ENCODE measurements at places on chromosomes 3 and 15.
A peak's percentile ranks its signal among the peaks of the same experiment; 100 is the strongest.

- peak; percentile 87 for DNase-seq
These were observed 95.2 kb downstream of the CHSY1 start for GRCh38 chr15:101156509-101157159.

DNA sequence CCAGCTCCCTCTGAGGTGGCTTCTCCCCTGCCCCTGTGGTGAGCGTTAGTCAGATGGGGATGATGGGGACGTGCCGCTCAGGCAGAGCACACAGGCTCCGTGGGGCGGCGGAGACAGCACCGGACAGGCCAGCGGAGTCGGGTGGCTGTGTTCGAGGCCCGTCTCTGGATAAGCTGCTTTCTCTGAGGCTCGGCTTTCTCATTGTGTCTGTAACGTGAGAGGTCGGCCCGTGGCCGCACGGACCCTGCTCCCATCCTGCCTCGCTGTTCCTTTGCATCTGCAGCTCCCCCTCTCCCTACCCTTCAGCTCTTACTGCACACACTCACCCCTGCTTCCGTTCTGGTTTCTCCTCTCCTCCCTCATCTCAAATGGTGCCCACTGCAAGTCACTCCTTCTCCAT is 62.5 kb downstream of the FAM43A start:
- DNase-seq = no peak

GRCh38 chr15:69530991-69531664 is 78.5 kb downstream of the RPLP1 start:
- no peak for DNase-seq

DNA sequence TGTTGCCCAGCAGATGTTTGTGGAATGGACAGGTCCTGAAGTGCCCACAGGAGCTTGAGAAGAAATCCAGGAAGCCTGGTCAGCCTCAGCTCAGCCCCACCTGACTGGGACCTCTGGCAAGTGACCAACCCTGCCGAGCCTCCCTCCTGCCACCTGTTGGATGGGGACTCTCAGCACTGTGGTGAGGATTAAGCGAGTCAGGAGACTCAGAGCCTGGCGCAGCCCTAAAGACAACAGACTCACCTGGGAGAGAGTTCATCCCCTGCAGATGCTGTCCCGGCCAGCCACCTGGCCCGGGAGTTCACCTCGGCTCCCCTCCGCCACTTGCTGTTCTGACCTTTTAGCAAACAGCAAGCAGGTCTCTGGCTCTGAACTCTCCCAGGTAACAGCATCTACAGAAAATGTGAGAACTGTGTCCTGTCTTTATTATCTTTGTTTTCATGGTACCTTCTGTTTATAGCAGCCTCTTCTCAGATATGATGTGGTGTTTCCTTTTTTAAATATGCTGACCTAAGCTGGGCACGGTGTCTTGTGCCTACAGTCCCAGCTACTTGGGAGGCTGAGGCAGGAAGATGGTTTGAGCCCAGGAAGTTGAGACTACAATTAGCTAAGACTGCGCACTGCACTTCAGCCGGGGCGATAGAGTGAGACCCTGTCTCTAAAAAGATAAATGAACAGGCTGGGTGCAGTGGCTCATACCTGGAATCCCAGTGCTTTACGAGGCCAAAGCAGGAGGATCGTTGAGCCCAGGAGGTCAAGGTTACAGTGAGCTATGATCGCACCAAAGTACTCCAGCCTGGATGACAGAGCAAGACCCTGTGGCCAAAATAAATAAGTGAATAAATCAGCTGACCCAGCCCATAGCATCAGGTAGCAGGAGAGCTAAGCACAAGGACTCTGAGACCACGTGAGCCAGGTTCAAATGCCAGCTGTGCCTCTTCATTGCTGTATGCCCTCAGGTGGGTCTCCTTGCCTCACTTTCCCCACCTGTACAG is 32.4 kb upstream of the SLC6A6 start:
- DNase-seq = no peak

- peak; percentile 35 for DNase-seq
These were observed 36.7 kb downstream of the SRP14 start for GRCh38 chr15:40002295-40002694.

DNA sequence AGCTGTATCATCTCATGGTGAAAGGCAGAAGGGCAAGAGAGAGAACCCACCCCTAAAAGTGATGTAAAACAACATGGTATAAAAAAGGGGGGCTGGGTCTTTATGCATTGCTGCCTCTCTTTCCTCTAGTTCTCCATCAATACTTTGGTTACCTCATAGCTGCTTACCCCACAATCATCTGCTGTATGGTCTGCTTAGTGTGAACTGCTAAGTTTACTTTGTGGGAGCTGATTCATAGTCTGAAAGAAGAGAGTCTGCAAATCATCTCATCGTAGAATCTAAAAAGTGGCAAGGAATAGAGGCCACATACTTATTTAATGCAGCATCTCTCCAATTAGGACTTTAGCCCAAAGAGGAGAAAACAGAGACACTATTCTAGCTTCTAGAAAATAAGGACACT is 546.8 kb downstream of the GBE1 start:
- DNase-seq = peak; percentile 49

- DNase-seq = no peak
These were observed 251.4 kb upstream of the TGFBR2 start for GRCh38 chr3:30354972-30355371.

GRCh38 chr15:89194608-89195007 is 26.8 kb downstream of the RLBP1 start:
- no peak for DNase-seq

- no peak for DNase-seq
These were observed 18.2 kb upstream of the PSTPIP1 start for GRCh38 chr15:76976572-76977270.

- DNase-seq = no peak
These were observed 107.5 kb upstream of the MRPS22 start for GRCh38 chr3:139236336-139236735.

GRCh38 chr15:62593681-62594399 is 428.8 kb upstream of the C2CD4B start:
- DNase-seq = no peak

DNA sequence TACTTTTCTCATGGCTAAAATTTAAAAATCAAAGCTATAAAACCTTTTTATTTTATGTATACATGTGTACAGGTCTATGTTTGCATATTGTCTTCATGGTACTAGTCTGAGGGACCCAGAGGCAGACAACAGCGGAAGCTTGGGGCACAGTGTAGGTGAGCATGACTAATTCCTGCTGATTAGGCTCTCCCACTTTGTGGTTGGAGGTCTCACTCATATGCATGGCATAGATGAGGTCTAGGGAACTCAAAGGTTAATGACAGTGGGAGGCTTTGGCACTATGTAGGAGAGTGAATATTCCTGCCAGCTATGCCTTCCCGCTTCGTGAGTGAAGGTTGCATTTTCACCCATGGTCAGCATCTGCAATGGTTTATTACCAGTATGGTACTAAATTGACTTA is 47.5 kb upstream of the AADACL2 start:
- no peak for DNase-seq

- peak; percentile 56 for DNase-seq
These were observed 779.1 kb downstream of the MECOM start for GRCh38 chr3:168884353-168884903.

- DNase-seq = no peak
These were observed 324.6 kb upstream of the NR2F2 start for GRCh38 chr15:96005906-96006305.

DNA sequence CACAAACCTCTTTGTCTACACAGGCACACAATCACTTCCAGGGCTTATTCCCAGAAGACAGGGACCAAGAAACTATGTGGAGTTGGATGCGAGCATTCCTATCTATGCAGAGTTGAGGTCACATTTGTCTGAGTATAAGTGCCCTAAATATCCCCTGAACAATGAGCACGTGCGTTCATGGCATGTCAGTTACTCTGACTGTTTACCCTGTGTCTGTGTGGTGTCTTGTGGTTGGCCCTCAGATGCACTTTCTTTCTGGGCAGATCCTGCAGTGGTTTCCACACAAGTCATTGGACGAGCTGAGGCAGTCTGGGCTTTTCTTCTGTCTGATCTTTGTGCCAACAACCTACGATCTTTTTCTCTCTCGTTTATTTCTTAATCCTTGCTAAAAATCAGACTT is 134.5 kb downstream of the FBN1 start:
- peak; percentile 21 for DNase-seq

GRCh38 chr3:4467522-4467867 is 426 bp upstream of the SUMF1 start:
- DNase-seq = no peak

DNA sequence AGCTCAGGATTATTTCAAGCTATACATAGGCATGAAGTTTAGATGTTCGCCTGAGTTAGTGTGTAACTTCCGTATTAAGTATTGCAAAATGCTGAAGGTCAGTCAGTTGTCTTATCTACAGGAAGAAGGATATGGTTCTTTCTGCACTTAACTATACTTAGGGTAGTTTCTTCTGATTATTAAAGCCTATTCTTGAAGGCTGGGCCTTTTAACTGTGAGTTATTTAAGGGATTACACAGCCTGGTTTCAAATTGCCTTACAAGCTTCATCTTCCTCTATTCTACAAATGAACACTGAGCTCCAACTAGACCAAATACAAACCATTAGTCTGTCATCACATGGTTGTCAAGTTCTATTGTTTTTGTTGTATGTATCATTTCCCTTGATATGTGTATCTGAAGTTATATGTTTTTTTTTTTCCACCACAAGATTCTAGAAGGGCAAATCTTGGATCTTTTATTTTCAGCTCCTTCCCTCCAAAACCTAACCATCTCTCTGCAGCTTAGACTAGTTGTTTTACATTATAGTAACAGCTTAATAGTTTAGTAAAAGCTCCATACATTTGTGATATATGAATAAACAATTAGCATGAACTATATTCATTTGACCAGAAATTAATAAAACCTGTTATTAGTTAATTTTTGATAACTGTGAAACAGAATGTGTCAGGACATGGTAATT is 272.9 kb upstream of the KCNMB2 start:
- DNase-seq = peak; percentile 30

GRCh38 chr15:63752075-63752684 is 81.6 kb downstream of the HERC1 start:
- DNase-seq = peak; percentile 68

- no peak for DNase-seq
These were observed 491.1 kb downstream of the FHIT start for GRCh38 chr3:60760145-60760544.

GRCh38 chr15:42491539-42492225 is 741 bp upstream of the ZNF106 start:
- peak; percentile 85 for DNase-seq

DNA sequence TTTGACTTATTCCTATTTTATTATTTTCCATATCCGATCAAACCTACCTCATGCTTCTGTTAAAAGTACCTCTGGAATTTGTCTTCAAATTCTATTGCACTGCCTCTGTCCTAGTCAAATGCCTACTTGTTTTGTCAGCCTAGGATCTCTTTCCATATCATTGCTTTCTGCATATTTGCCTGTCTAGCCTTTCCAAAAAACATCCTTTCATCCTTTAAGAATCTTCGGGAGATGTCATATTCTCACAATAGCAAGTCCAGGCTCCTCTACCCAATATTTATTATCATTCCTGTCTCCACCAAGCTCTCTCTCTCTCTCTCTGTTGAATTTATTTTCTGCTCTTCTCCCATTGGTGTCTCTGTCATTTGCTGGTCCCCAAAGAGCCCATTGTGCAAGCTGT is 80.1 kb downstream of the LRRC28 start:
- DNase-seq = peak; percentile 84

- DNase-seq = no peak
These were observed 164.0 kb upstream of the NR2F2 start for GRCh38 chr15:96166223-96167200.

DNA sequence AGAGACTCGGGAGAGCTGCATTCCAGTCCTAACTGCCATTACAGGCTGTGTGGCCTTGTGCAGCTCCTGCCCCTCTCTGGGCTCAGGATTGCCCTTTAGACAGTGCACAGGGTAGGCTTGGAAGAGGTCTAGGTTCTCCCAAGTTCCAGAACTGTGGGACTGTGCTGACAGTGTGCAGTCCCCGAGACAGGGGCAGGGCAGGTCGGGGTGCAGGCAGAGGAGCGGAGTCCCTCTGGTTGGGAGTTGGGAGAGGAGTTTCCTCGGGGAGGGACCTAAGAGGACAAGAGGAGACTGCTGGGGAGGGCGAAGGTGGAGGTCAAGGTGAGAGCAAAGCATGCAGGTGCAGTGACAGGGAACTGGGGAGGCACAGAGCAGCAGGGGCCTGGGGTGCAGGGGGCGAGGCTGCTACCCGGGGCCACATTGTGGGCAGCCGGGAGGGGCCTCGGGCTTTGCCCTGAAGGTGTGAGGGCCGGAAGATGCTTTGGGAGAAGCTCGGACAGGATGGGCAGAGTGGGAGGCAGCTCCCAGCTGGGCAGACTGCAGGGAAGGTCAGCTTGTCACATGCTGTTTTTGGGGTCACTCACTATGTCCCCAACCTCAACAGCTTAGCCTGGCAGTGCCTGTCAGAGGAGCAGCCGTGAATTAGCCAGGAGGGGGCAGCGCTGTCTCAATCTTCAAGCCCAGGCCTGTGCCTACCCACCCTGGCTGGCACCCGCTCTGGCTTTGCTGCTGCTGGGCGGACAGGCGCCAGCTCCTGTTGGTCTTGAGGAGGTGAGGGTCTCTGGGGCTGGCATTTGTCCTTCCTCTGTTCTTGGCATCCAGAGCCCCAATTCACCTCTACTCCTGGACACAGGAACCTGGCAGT is 15.4 kb upstream of the CSPG4 start:
- peak; percentile 41 for DNase-seq

- no peak for DNase-seq
These were observed 42.7 kb downstream of the CORO2B start for GRCh38 chr15:68621535-68621934.

DNA sequence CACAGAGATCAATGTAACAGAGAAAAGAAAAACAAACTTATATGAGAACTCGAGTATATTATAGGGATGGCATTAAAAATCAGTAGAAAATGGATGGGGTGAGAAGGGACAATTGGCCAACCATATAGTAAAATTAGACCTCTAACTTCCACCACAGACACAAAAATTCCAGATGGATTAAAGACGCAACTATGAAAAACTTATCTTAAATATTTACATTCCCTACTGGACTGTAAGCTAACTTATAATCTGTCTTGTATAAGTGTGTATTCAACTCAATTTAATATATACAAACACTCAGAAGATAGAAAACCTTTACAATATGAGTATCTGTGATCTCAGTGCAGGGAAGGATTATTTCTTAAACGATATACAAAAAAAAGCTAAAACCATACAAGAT is 3.0 kb downstream of the MFAP1 start:
- no peak for DNase-seq

- DNase-seq = no peak
These were observed 28.6 kb upstream of the GOLIM4 start for GRCh38 chr3:168124291-168124690.

DNA sequence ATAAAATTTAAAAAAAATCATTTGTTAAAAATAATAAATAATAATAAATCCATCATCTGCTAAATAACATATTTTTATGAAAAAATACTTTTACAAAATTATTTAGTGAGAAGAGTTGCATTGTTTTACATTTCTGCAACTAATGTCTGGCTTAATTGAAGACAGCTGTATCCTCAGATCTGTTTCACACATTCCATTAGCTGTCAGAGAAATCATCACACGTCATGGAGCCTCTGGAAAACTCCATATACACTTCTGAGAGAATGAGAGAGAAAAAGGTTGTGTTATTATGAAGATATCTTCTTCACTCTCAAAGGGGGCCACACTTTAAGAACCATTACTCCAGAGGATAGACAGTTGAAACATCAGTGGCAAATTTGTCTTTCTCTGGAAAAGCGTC is 40.8 kb downstream of the CMSS1 start:
- peak; percentile 61 for DNase-seq

- DNase-seq = no peak
These were observed 505.9 kb upstream of the CFAP20DC start for GRCh38 chr3:59555593-59556315.

Measured in fibroblast of skin of back (primary cell).